T follicular helper cell (primary cell): ENCODE measurements at places on chromosomes 13 and 19.

DNA sequence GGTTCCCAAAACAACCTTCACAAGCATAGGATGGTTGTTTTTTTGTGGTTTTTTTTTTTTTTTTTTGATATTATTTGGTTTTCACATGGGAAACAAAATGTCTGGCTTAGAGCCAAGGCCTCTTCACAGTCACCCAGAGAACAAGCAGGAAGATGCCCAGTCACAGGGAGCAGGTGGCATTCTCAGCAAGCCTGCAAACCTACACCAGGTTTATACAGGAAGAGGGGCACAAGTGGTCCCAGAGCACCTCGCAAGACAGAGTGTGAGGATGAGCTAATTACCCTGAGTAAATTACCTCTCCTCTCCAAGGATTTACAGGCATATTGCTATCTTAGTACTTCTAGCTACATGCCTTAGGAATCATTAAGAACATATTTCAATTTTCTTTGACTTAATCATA, 1375.6 kb downstream of the EFNB2 start:
- no peak for DNase-seq

DNA sequence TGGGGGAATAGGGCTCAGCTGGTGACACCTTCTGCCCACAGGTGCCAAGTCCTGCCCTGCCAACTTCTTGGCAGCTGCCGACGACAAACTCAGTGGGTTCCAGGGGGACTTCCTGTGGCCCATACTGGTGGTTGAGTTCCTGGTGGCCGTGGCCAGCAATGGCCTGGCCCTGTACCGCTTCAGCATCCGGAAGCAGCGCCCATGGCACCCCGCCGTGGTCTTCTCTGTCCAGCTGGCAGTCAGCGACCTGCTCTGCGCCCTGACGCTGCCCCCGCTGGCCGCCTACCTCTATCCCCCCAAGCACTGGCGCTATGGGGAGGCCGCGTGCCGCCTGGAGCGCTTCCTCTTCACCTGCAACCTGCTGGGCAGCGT, 2.1 kb downstream of the P2RY11 start:
- no peak for DNase-seq

- no peak for DNase-seq
Observed at GRCh38 chr19:28887920-28888618, 324.9 kb downstream of the UQCRFS1 start.

GRCh38 chr19:18675779-18676178, 7.7 kb upstream of the CRTC1 start:
- no peak for DNase-seq

GRCh38 chr19:55579766-55580621, 654 bp downstream of the ZNF579 start:
- no peak for DNase-seq

DNA sequence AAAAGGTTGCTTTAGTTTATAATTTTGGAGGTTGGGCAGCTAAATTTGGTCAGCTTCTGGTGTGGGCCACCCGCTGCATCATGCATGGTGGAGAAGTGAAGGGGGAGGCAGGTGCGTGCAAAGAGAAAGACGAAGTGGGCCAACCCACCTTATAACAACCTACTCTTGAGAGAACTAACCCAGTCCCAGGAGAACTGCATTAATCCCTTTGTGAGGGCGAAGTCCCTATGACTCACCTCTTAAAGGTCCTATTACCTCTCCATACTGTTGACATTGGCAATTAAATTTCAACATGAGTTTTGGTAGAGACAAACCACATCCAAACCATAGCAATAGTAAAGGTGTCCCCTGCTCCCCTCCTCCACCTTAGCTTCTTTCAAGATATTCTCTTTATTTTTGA, 7.7 kb upstream of the FGF9 start:
- DNase-seq, result no peak

GRCh38 chr13:51026016-51026415, 85.1 kb downstream of the C13orf42 start:
- no peak for DNase-seq

- DNase-seq, result no peak
Observed at GRCh38 chr13:98681049-98681448, 71.4 kb downstream of the SLC15A1 start.

DNA sequence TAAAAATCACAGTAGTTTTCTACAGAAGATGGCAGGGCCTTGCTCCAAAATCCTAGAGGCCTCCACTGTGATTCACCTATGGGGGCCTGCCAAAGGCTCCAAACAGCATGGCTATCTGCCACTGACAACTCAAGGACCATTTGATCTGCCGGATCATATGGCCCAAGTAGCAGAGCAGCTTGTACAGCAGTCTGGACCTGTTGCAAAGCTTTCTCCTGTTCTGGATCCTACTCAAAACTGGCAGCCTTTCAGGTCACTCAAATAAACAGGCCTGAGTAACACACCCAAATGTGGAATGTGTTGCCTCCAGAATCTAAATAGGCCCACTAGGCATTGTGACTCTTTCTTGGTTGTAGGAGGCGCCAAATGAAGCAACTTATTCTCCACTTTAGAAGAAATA, 1049.3 kb downstream of the PCDH9 start:
- DNase-seq, result no peak

DNA sequence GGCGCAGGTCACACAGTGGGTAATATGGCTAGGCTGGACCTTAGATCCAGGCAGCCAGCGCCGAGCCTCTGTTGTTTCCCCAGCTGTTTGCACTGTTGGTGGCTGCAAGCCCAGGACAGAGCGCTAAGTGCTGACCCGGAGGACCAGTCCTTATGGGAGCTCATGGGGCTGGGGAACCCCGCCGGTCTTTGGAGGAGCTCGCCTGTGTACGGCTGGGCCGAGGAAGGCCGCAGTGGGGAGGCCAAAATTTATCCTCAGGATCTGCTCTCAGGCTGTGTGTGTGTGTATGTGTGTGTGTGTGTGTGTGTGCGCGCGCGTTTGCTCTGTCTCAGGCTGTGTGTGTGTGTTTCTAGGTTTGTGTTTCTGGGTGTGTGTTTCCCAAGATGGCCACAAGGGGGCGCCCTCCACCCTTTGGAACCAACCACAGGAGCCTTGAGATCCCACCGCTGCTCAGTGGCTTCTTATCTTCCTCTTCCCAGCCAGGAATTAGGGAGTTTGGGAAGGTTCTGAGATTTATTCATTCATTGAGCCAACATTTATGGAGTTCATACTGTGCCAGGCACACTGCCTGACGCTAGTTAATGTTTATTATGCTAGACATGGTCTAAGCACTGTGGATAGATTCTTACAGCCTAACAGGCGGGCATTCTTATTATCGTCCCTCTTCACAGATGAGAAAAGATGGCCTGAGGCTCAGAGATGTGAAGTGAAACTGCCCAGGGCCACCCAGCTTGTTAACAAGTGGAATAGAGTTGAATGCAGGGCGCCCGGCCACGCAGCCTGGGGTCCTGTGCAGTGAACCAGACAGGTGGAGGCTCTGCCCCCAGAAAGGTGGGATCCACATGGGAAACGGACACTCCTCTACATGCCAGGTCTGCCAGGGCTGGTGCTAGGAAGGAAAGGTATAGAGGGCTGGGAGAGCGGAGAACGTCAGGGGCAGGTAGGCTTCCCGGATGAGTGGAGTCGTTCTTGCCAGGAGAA, 13.0 kb downstream of the PGLYRP1 start:
- peak; percentile 46 for DNase-seq

DNA sequence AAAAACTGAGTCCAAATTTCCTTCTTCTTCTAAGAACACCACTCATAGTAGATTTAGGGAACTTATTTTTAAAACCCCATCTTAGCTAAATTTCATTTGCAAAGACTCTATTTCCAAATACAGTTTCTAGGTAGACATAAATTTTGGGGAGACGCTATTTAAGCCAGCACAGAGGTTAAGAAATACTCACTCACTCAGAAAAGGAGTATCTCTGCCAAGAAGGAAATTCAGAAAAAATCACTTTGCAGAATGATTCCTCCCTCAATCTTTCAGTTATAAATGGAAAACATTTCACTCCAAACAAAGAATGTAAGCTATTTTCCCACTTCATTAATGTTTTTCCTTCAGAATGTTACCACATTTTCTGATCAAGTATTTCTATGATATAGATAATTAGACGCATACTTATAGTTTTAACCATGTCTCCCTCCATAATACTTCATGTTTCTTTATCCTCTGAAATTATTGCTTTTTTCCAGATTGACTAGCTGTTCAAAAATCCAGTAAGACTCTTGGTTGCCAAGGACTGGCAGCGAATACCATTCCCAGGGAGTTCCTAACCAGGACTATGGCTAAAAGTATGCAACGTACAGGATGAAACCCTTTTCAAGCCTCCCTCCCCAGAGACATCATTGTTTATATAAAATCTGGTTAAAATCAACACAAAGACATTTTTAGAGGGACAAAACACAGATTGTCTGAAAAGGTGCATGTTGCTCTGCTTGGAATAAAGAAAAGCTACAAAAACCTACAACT, 52.5 kb upstream of the RXFP2 start:
- no peak for DNase-seq

DNA sequence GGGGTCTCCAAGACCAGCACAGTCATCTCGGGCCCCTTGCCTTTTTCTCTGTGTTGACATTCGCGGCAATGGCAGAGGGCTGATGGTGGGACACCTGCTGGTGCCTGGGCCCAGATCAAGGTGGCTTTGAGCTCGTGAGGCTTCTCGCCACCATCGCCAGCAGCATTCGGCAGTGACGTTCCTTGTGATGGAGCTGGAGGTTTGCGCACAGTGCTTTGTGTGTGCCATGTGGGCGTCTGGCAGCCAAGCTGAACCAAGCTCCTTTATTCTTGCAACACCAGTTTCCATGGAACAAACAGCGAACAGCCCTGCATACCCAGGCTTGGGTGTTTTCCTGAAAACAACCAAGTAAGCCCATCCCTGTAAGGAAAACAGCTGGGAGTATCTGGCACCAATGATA, 9.1 kb upstream of the TMEM255B start:
- no peak for DNase-seq

- no peak for DNase-seq
Observed at GRCh38 chr13:112219740-112220139, 152.8 kb downstream of the SOX1 start.

DNA sequence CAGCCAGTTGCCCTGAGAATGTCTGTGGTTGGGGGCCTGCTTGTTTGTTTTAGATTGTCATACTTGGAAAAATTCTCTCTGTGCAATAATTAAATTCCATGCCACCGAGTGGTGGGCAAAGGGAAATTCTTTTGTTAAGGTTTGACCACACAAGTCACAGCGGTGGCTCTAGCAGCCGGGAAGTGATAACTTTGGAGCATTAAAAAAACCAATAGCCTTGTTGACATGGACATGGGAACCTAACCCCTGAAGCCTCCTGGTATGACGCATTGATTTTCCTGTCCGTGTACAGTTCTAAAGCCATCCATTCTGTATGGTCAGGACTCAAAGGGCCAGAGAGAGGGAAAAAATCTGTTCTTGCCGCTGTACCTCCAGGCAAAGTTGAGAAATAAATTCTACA, 384.9 kb upstream of the ZNF507 start:
- DNase-seq, result no peak
